ENCODE measurements at places on chromosomes 7 and 10.
A peak's percentile ranks its signal among the peaks of the same experiment; 100 is the strongest.

- H3K4me1 ChIP-seq = peaks cover 76% of the 10 kb centered on the region
- peak overlapping the region; percentile 99 for H3K4me3 ChIP-seq
- DNase-seq = no peak
- peaks cover 5% of the 10 kb centered on the region for H3K36me3 ChIP-seq
- peak overlapping the region; percentile 79 for H3K27ac ChIP-seq
Measured at GRCh38 chr10:69321039-69321715, 42.9 kb downstream of the HK1 start.

GRCh38 chr10:71423901-71424300 is 27.2 kb downstream of the CDH23 start:
- no peaks in the 10 kb centered on the region for H3K4me1 ChIP-seq
- DNase-seq = no peak
- H3K4me3 ChIP-seq = no peak overlapping the region

DNA sequence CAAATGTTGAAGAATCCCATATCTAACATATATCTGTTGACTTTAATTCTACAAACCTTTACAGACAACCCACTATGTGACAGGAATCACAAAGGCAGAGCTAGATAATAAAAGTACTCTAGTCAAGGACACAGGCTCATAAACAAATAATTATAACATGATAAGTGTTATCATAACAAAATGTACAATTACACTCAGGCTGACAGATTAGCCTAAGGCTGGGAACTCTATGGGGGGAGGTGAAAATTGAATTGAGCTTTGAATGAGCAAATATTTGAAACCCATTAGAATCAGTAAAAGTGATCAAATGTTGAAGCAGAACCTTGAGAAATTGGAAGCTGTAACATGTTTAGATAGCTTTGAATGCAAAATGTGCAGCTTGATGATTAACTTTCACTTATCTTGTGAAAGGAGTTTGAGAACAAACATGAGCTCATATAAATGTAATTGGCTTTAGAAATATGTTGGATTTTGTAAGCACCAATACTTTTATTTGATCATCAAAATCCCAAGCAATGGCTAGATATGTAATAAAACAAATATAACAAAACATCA is 970.2 kb downstream of the SORCS3 start:
- H3K4me3 ChIP-seq = no peak overlapping the region
- no peak overlapping the region for H3K27ac ChIP-seq
- no peak for DNase-seq
- no peaks in the 10 kb centered on the region for H3K27me3 ChIP-seq

DNA sequence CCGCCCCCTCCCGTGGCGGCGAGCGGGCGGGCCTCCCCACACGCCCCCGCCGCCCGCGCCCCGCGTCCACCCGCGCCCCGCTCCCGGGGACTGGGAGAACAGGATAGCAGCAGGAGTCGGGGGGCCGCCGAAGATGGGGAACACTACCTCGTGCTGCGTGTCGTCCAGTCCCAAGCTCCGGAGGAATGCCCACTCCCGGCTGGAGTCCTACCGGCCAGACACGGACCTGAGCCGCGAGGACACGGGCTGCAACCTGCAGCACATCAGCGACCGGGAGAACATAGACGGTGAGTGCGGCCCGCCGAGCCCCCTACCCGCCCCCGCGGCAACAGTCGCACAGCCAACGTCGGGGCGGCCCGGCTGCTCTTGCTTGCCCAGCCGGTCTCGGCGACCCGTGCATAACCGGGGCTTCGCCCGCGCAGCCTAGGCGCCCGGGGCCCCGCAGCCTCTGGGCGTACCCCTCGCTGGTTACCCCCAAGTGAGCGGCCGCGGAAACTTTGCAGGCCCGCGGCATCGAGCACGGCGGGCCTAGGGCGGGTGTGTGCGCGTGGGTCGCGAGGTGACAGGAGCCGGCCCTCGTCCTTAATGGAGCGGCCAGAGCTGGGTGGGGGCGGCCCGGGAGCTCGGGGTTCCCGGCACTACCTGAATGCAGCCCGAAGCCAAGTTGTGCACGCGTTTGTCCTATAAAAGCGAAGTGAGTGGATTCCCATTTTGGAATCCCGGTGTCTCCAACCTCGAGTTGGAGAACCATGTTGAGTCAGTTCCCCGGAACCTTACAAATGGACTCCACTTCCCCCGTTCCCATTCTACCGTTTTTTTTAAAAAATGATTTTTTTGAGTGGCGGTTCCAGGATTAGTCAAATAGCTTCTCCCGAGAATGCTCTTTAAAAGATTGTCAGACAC is 863 bp downstream of the CCNY start:
- peak overlapping the region; percentile 83 for H3K4me3 ChIP-seq
- peaks cover 84% of the 10 kb centered on the region for H3K4me1 ChIP-seq
- DNase-seq = peak; percentile 50
- H3K36me3 ChIP-seq = peaks cover 3% of the 10 kb centered on the region

GRCh38 chr7:89312551-89312950 is 517.0 kb upstream of the TEX47 start:
- DNase-seq = no peak
- H3K4me1 ChIP-seq = no peaks in the 10 kb centered on the region
- no peaks in the 10 kb centered on the region for H3K27me3 ChIP-seq
- no peak overlapping the region for H3K27ac ChIP-seq

DNA sequence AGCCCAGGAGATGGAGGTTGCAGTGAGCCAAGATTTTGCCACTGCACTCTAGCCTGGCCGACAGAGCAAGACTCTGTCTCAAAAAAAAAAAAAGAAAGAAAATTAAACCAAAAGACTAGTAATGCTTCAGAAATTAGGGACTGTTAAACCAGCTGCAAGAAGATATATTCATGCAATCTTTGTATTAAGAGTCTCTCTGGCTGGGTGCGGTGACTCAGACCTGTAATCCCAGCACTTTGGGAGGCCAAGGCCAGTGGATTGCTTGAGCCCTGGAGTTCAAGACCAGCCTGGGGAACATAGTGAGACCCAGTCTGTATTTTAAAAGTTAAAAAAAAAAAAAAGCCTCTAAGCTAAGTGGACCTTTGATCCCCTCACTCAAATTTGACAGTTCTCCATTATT is 2.5 kb upstream of the HNRNPF start:
- H3K4me3 ChIP-seq = peak overlapping the region; percentile 2
- DNase-seq = no peak
- H3K27me3 ChIP-seq = no peaks in the 10 kb centered on the region
- peaks cover 23% of the 10 kb centered on the region for H3K4me1 ChIP-seq
- peaks cover 13% of the 10 kb centered on the region for H3K36me3 ChIP-seq

GRCh38 chr10:93071177-93071472 is 2.6 kb upstream of the CYP26A1 start:
- peak overlapping the region; percentile 50 for H3K4me3 ChIP-seq
- H3K36me3 ChIP-seq = no peaks in the 10 kb centered on the region
- no peak overlapping the region for H3K27ac ChIP-seq

GRCh38 chr10:101014966-101015581 is 15.5 kb downstream of the LZTS2 start:
- H3K4me1 ChIP-seq = peaks cover 33% of the 10 kb centered on the region
- DNase-seq = peak; percentile 18
- no peak overlapping the region for H3K27ac ChIP-seq
- H3K36me3 ChIP-seq = no peaks in the 10 kb centered on the region
- H3K27me3 ChIP-seq = peaks cover 42% of the 10 kb centered on the region

DNA sequence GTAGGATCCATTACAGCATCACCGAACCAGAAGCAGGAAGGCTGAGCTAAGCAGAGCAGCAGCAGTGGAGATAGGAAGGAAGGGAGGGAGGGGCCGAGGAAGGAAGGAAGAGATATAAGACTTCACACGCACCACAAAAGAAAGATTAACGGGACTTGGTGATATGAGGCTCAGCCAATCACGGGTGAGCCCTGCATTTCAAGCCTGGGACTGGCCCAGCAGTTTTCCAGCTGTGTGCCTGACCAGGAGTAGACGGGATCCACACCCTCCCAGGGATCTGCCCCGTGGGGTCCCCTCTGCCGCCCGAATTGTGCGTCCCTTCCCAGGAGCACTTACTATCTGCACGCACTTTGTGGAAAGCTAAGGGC is 16.2 kb downstream of the ATG9B start:
- no peak for DNase-seq
- no peaks in the 10 kb centered on the region for H3K27me3 ChIP-seq
- peak overlapping the region; percentile 55 for H3K27ac ChIP-seq
- H3K4me3 ChIP-seq = peak overlapping the region; percentile 72
- peaks cover 48% of the 10 kb centered on the region for H3K4me1 ChIP-seq

DNA sequence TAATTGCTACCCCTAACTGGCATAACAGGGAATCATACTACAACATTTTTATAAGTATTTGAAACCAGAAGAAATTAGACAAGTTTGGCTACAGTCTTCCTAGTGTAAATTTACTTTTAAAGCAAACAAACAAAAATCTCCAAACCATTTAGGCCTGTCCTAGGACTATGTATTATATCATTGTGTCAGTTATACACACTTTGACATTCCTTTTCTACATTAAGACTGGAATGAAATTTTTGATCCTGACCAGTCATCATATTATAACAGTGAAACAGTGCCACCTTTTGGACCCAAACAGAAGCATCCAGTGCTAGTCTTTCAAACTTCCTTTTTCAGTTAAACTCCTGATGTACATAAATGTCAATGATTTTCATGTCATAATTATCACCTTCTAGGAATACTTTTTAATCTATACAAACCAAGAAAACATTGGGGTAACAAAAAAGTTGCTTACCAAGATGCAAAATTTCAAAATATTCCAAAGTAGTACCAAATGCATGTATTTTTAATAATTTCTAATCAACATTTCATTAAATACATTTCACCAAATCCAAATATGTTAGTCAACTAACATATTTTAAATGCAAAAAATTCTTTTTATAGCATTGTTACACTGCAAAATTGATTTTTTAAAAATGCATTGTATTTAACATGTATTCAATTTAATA is 75.7 kb downstream of the IMMP2L start:
- H3K4me3 ChIP-seq = no peak overlapping the region
- H3K27ac ChIP-seq = no peak overlapping the region
- peaks cover under 1% of the 10 kb centered on the region for H3K36me3 ChIP-seq
- DNase-seq = no peak
- no peaks in the 10 kb centered on the region for H3K27me3 ChIP-seq
- H3K4me1 ChIP-seq = no peaks in the 10 kb centered on the region

DNA sequence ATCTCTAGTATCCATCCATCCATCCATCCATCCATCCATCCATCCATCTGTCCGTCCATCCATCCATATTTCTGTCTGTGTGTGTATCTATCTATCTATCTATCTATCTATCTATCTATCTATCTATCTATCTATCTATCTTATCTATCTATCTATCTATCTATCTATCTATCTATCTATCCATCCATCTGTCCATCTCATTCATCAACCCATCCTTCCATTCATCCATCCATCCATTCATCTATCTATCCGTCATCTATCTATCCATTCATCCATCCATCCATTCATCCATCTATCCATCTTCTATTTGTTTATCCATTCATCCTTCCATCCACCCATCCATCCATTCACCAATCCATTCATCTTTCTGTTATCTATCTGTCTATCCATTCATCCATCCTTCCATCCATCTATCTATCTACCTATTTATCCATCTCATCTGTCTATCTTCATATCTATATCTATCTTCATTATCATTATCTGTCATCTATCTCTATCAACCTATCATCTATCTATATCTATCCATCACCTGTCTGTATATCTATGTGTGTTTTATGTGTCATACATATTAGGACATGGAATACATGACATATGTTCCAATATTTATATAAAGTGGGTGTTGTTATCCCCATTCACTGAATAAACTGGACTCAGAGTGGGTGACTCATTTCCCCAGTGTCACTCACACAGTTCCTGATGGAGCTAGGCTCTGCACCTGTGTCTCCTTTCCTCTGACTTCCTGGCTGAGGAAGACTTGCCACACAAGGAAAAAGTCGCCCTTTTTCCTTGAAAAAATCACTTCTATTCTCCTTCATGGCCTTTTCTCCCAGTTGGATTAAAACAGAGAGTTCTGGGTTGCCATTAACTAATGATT is 200.1 kb downstream of the CCDC3 start:
- H3K27me3 ChIP-seq = no peaks in the 10 kb centered on the region
- H3K4me3 ChIP-seq = no peak overlapping the region
- no peaks in the 10 kb centered on the region for H3K36me3 ChIP-seq
- no peak for DNase-seq
- H3K4me1 ChIP-seq = no peaks in the 10 kb centered on the region

GRCh38 chr7:15854841-15855524 is 168.5 kb upstream of the MEOX2 start:
- no peak for DNase-seq
- no peak overlapping the region for H3K27ac ChIP-seq
- H3K27me3 ChIP-seq = no peaks in the 10 kb centered on the region
- H3K4me1 ChIP-seq = no peaks in the 10 kb centered on the region
- no peak overlapping the region for H3K4me3 ChIP-seq

GRCh38 chr7:44176486-44176885 is 12.8 kb downstream of the GCK start:
- H3K36me3 ChIP-seq = no peaks in the 10 kb centered on the region
- H3K4me3 ChIP-seq = no peak overlapping the region
- H3K27ac ChIP-seq = no peak overlapping the region
- H3K4me1 ChIP-seq = no peaks in the 10 kb centered on the region
- no peak for DNase-seq

- H3K4me1 ChIP-seq = no peaks in the 10 kb centered on the region
- no peaks in the 10 kb centered on the region for H3K27me3 ChIP-seq
- no peak for DNase-seq
- H3K27ac ChIP-seq = no peak overlapping the region
- no peak overlapping the region for H3K4me3 ChIP-seq
Measured at GRCh38 chr7:253581-254336, 36.2 kb upstream of the FOXL3 start.

- DNase-seq = no peak
- peak overlapping the region; percentile 80 for H3K27ac ChIP-seq
- peaks cover 9% of the 10 kb centered on the region for H3K4me1 ChIP-seq
- no peaks in the 10 kb centered on the region for H3K36me3 ChIP-seq
- peak overlapping the region; percentile 23 for H3K4me3 ChIP-seq
Measured at GRCh38 chr7:70787771-70788170, 344.2 kb upstream of the GALNT17 start.

- no peak overlapping the region for H3K27ac ChIP-seq
- no peak overlapping the region for H3K4me3 ChIP-seq
- no peaks in the 10 kb centered on the region for H3K36me3 ChIP-seq
Measured at GRCh38 chr10:85547460-85548023, 819.1 kb downstream of the GRID1 start.

GRCh38 chr10:88952647-88953111 is at the start of gene ACTA2:
Gene ACTA2, minus strand, starts transcription at chr10:88952773. Its CDS starts 3,843 bp downstream, at chr10:88948930.
- no peaks in the 10 kb centered on the region for H3K36me3 ChIP-seq
- H3K27me3 ChIP-seq = no peaks in the 10 kb centered on the region
- peaks cover 4% of the 10 kb centered on the region for H3K4me1 ChIP-seq
- no peak within 1 kb of the TSS for H3K27ac ChIP-seq

GRCh38 chr7:28483112-28483511 is 70.8 kb downstream of the CREB5 start:
- H3K27ac ChIP-seq = no peak overlapping the region
- DNase-seq = no peak
- H3K36me3 ChIP-seq = no peaks in the 10 kb centered on the region
- H3K27me3 ChIP-seq = peaks cover 35% of the 10 kb centered on the region
- H3K4me3 ChIP-seq = no peak overlapping the region
- no peaks in the 10 kb centered on the region for H3K4me1 ChIP-seq

- H3K4me1 ChIP-seq = no peaks in the 10 kb centered on the region
- H3K27ac ChIP-seq = no peak overlapping the region
- no peaks in the 10 kb centered on the region for H3K27me3 ChIP-seq
- DNase-seq = no peak
- no peak overlapping the region for H3K4me3 ChIP-seq
- no peaks in the 10 kb centered on the region for H3K36me3 ChIP-seq
Measured at GRCh38 chr7:30411897-30412296, 66.7 kb downstream of the NOD1 start.

- peaks cover 7% of the 10 kb centered on the region for H3K4me1 ChIP-seq
- H3K27me3 ChIP-seq = peaks cover 58% of the 10 kb centered on the region
- no peak overlapping the region for H3K27ac ChIP-seq
- H3K36me3 ChIP-seq = no peaks in the 10 kb centered on the region
Measured at GRCh38 chr10:70673043-70673928, 980 bp downstream of the ADAMTS14 start.
